ENCODE measurements at places on chromosomes 13 and 19.
A peak's percentile ranks its signal among the peaks of the same experiment; 100 is the strongest.

DNA sequence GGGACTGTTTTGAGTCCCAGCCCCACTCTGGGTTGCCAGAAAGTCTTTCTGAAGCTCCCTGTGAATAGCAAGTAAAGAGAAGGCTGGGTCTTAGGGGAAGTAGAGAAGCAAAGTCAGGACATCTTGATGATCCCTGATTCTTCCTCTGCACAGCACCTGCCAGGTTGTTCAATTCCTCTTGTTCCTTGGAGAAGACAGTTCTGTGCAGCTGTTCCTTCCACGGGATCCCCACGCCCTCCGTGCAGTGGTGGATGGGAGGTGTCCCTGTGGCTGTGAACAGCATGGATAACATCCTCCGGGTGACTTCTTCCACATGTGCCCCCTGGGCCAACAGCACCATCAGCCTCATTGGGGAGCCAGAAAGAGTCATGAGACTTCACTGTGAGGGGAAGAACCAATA is 29.1 kb upstream of the IGLON5 start:
- no peak for DNase-seq

DNA sequence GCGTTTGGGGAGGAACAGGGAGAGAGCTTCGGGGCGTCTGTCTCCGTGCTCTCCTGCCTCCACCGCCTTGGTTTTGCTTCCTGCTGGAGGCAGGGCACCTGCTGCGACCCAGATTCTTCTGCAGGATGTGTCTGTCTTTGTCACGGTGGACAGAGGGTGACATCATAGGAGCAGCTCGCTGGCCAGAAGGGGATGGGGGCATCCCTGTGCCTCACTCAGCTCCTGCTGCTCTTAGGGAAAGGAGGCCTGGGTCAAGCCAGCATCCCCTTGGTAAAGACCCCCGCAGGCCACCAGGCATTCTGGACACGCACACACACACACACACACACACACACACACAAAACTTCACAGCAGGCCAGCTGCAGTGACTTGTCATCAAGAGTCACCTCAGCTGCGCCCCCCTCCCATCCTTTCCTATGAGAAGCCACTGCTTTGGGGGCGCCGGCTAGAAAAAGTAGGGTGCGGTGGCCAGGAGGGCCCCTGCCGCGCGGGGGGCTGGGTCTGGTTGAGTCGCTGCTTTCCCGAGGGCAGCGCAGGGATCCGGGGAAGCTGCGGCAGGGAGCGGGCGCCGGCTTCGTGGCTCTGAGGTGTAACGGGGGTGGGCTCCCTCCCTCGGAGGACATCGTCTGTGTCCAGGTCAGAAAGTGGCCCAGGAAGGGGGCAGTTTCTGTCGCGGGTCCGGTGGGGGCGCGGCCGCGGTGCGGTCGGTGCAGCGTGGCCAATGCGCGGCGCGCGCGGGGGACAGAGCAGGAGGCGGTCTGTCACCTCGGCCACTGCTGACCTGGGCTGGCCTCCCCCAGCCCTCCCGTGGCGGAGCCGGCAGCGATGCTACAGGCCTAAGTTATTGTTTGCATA is 15.8 kb upstream of the NPAS1 start:
- no peak for DNase-seq

GRCh38 chr13:103276775-103277498 is 210.7 kb upstream of the SLC10A2 start:
- DNase-seq, result no peak

- DNase-seq, result no peak
Observed at GRCh38 chr19:42057846-42058245, 12.2 kb downstream of the GRIK5 start.

DNA sequence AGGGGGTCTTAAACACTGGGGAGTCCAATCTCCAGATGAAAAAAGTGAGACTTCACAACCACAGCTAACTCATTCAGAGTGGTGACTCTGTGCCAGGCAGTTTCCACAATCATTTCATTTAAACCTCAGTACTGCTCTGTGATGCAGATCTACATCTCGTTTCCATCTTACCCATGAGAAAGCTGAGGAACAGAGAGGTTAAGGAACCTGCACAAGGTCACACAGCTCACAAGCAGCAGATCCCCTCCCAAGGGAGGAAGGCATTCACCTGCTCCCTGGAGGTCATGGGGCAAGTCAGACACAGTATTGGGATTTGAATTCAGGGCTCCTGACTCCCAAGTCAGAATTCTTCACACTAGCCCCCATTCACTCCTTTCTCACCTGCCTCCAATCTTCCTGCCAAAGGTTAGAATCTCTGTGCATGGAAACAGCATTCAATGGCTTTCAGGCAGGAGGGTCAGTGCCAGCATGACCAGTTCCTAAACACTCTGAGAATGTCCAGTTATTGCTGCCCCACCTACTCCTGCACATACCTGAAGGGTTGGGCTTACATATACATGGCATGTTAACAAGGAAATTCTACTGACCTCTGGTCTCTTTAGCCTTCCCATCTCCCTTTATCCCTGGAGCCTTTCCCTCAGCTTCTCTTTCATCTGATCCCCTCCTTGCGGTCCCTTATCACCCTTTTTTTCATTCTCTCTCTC is 1.9 kb downstream of the CABP5 start:
- DNase-seq, result no peak

DNA sequence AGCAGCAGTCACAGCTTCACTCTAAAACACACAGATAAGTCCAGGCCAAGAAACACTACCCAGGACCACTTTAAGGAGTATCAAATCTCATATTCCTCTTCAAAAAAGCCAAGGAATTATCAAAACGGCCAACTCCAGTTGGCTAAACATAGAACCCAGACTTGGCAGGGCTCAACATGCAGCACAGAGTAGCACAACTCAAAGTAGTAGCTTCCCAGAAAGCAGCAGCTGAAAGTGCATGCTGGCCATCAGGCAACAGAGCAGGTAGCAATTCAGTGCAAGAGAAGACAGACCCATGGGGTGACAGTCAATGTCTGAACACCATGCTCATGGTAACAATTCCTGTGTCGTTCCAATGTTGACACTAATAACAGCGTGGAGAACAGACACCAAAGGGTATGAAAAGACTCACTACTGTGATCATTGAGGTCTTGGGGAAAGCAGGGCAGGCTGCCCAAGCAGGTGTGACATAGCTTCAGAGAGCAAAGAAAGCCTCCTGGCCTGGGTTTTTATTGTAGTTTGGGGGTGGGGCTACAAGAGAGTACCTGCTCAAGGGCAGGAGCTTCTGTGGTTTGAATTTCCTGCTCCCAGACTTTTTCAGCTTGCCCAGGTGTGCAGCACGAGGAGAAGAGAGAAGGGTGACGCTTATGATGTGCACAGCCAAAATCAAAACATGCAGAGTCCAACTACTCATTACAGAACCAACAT is 6.2 kb downstream of the ZNF709 start:
- no peak for DNase-seq

DNA sequence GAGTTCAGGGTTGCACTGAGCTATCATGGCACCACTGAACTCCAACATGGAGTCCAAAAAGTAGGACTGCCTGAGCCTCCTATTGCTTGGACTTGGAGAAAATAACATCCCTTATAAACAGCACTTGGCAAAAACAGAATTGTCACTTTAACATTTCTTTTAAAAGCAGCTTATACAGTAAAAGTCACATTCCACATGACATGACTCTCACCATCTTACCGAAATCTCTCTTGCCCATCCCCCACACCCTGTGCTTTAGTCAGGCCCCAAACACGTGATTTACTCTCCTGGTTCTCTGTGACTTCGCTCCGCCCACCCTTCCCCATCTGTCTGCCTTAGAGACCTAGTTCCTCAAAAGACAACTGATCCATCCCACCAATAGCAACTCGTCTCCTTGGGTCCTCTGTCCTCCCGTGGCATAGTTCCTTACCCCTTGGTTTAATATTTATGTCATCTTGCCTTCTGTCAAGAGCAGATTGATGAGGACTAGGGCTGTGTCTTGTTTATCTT is 4.6 kb downstream of the SAFB start:
- DNase-seq, result peak; percentile 38

DNA sequence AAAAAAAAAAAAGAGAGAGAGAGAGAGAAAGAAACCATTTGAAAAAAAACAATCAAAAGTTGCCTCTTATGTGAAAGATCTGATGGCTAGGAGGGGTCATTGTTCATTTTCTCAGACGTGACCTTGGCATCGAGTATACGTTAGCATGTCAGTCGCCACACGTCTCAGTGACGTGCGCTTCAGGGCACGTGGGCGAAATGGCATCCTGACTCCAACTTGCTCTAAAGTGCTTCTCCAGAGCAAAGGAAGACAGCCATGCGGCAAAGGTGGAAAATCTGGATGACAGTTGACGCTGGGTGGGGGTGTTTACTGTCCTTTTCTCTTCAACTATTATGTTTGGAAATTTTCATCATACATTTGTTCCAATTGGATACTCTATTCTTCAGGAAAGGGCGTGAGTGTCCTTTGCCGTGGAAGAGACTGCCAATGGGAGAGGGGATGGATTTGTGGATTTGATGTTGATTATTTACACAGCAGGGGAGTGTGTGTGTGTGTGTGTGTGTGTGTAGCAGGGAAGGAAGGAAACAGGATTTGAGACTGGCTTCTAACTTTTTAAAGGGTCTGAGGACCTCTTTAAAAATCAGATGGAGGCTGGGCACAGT is 25.0 kb downstream of the KLF2 start:
- no peak for DNase-seq
